ENCODE measurements at places on chromosomes 16 and 17. TPM values are rescaled to one million over a fixed set of nuclear protein-coding genes. Genes with fewer than 3 reads are reported as not detected.

Gene SDF2
- 102 TPM for total RNA-seq

Gene ARHGDIG
- 1.1 TPM for total RNA-seq

Gene SDR42E1
- total RNA-seq = 0.03 TPM

Gene GSPT1
- 161 TPM for total RNA-seq

Gene MT1X
- 97.3 TPM for total RNA-seq

Gene ZNF768
- total RNA-seq = 43.7 TPM

Gene KRTAP1-5
- not detected for total RNA-seq

Gene SOCS7
- 17.8 TPM for total RNA-seq

Gene ADCY7
- 17.7 TPM for total RNA-seq

Gene TMC8
- total RNA-seq = 0.02 TPM
